Stimulated activated CD4-positive, alpha-beta T cell treated with anti-CD3 and anti-CD28 coated beads, Interleukin-1b, Interleukin-23, amount 100 ng/mL, for 1 hour (primary cell): ENCODE measurements at places on chromosomes 16 and 17.

DNA sequence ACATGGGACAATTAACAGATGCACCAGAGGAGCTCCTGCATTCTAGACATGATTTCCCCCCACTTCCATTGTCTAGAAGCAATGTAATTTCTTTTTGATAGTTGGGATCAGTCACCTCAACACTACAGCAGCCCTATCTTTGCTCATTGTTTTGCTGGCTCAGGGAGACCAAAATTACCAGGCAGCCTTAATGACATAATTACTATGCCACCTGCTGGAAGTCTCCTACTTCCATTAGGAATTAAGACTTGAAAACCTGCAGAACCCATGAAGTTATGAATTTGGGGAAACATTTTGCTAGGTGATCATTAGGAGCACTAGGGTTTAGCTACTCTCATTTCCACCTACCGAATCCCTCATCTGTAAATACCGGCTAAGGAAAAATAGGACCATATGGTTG lies 312.0 kb upstream of the CA10 start:
- DNase-seq: no peak

DNA sequence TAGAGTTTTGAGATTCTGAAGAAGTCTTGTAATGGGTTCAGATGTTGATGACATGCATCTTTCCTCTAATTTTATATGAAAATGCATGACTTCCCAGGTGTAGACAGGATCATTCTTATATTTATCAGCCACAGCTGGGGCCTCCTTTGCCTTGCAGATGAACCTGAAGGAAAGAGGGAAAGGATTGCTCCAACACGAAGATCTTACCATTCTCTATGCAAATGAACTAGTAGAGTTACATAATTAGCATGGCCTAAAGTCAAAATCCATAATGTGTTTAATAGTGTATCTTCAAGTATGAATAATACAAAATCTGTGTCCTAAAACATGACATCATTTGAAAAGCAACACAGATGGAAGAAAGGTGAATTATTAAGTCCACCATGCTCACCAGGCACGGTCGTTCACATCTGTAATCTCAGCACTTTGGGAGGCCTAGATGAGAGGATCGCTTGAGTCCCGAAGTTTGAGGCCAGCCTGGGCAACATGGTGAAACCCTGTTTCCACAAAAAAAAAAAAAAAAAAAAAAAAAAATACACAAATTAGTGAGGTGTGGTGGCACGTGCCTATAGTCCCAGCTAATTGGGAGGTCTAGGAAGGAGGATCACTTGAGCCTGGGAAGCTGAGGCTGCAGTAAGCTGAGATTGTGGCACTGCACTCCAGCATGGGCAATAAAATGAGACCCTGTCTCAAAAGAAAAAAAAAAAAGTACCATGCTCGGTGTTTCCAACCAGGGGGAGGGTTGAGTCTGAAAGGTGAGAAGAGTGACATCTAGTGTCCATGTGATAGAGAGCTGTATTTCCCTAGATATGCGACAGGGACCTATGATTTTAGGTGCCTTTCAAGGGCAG lies 6.3 kb downstream of the VWA3A start:
- no peak for DNase-seq

DNA sequence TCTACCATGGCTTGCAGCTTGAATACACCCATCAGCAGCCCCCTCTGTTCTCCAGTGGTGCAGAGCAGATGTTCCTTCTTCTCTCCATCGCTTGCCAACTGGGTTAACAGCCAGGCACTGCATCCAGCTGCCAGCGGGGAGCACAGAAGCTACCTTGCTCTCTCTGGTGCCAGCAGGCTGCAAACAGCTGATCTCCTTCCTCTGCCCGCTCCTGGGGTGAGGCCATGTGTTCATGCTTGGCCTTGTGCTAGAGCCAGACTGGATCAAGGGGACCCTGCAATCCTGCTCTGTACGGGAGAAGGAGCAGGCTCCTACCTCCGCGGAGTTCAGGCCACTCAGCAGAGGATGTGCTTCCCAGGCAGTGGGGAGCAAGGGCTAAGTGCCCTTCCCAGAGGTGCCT lies 24.1 kb upstream of the ENGASE start:
- DNase-seq: no peak

DNA sequence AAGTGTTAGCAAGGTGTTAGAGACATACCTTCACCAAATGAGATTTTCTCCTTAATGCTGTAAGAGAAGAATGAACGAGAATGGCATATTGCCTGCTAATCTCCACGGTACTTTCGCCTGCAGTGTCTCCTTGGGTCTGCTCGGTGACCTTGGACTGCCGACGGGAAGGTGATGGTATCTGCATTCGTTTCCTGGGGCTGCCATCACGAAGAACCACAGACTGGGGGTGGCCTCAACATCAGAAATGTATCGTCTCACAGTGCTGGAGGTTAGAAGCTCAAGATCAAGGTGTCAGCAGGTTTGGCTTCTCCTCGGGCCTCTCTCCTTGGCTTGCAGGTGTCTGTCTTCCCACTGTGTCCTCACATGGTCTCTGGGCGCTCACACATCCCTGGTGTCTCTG lies 86.3 kb upstream of the TNRC6C start:
- no peak for DNase-seq

DNA sequence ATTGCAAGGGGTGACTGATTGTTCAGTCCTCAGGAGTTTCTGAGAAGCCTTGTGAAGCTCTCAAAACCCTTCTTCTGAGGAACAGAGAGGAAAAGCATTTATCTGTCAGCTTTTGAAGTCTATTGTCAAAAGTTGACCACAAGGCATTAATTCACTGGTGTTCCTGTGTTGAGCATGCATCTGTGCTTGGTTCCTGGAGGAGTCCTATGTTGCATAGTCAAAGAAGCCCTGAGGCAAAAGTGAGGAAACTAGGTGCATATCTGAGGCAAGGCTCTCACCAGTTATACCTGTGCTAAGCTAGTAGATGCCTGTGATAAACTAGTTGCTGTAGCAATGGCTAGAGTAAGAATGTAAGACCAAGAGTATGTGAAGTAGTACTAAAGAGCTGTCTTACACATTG lies 1.8 kb upstream of the HEATR6 start:
- no peak for DNase-seq

DNA sequence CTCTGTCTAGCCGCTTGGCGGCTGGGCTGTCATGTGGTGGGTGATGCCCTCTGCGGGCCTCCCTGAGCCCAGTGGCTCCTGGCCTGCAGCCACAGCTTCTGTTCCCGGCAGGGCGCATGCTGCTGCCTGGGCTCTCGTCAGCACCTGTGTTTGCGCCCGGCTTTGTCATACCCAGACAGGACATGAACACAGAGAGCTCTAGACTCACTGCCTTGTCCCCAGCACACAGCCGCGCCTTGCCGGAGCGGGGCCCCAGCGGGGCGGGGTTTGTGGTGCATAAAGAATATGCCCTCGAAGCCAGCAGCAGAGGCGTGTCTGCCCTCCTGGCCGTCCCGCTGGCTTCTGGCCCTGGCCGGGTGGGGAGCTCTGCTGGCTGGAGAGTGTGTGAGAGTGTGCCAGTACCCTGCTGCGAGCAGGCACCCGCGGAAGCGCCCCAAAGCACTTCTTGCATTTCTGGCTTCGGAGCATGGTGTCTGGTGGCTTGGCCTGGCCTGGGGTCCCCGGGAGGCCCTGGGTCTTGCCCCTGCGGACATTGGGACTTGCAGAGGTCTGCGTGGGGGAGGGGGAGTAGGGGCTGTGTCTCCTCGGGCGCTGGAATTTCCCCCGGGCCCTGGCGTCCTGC lies 14.4 kb downstream of the ASPSCR1 start:
- DNase-seq: no peak

DNA sequence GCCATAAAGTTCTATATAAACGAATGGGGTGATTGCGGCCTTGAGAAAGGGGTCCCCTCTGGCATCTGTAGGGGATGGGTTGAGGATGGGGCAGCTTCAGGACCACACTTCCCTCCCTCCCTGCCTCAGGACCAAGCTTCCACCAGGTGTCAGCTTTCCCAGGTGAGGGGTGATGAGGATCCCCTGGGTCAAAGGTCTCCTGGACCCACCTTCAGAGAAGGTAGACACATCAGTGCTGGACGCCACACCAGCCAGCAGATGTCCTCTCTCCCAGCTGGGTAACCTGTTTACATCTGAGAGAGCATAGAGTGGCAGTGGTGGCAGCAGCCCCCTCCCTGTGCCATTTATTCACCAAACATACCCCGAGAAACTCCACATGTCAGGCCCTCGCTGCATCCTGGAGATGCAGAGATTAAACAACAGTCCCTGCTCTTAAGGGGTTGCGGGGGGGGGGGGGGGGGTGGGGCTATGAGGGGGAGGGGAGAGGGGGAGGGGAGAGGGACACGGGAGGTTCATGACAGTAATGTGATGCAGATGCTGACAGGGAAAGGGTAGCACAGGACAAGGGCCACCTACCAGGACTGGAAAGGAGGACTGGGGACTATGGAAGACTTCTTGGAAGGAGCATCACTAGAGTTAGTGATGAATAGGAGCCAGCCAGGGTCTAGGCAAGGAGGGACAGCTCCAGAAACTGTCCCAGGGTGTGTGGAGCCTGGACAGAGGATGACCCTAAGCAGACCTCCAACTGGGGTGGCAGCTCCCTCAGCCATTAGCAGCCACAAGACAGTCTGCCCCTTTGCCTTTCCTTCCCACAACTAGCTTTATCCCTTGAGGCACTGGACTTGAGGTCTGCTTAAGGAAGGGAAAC lies 5.0 kb downstream of the PROCA1 start:
- no peak for DNase-seq

GRCh38 chr17:17682293-17682736 lies 1.1 kb downstream of the RAI1 start:
- DNase-seq: no peak

DNA sequence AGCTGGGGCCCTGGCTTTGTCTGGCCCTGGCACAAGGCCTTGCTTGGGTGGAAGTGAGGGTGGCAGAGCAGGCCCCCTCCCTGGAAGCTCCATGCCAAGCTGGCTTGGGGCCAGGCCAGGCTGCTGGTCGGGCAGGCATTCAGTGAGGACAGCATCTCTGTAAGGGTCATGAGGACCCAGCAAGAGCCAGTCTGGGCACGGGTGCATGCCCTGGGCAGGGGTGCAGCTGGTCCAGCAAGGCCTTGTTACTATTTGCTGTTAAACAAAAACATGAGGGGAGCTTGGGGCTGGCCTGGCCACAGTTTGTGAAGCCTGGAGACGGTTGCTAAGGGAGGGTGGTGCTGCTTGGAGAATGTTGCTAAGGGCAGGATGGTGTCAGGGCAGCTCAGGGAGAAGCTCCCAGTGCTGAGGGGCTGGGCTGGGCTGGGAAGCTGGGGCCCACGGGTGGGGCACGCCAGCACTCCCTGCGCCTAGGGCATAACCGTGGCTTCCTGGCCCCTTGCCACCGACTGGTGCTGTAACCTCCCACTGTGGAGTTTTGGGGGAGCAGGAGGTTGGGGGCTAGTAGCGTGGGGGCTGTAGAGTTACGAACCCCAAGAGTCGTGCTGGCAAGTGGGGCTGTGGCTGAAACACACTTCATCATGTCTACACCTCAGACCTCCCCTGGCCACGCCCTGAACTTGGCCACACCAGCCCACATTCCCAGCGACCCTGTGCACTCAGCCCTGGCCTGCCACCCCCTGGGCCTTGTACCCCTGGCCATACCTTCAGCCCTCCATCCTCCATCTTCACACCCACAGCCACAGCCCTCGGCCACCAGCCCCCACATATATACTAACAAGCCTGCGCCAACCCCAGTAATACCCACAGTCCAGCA lies 1.6 kb downstream of the TPPP3 start:
- no peak for DNase-seq

GRCh38 chr16:2584729-2585650 lies 47.2 kb downstream of the PDPK1 start:
- DNase-seq: no peak

- no peak for DNase-seq
Observed at GRCh38 chr17:78748730-78749317, 33.2 kb downstream of the CYTH1 start.

- no peak for DNase-seq
Observed at GRCh38 chr16:8756755-8757154, 40.7 kb downstream of the TMEM186 start.

GRCh38 chr16:70746040-70746707 lies 54.8 kb downstream of the VAC14 start:
- DNase-seq: no peak

GRCh38 chr17:80327518-80327917 lies 66.9 kb downstream of the RNF213 start:
- DNase-seq: no peak

DNA sequence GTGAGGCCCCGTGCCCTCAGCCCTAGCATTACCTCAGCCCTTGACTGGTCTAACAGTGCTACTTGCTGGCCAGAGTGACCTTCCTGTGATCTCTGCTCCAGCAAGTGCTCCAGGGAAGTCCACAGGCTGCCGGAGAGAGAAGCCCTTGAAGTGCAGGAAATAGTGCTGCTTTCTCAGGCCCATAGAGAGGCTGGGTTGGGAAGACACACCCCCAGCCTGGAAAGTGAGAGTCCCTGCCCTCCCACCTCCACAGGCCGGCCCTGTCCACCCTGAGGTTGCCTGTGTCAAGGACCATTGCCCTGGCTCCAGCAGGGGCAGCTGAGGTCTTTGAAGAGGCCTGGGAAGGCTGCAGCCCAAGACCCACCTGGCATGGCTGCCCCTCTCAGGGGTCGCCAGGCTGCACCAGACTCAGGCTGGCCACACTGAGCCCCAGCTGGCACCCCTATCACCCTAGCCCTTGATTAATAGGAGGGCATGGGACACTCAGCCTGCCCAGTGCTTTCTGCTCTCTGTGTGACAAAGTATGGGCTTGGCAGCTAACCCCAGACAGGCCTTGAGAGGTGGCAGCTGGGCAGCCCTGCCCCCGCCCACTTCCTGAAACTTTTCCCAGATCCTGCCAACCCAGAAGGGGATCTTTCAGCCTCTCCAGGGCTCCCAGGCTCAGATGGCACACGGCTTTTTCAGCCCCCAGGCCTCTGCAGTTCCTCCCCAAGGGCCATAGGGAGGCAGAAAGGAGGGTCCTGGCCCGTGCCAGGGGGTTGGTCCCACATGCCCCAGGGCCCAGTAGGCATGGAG lies 21.7 kb downstream of the ATP6V0D1 start:
- DNase-seq: no peak

- DNase-seq: no peak
Observed at GRCh38 chr16:86604436-86605193, 26.3 kb downstream of the FOXL1 start.

GRCh38 chr16:72125635-72126428 lies 32.2 kb downstream of the DHX38 start:
- DNase-seq: no peak

GRCh38 chr16:51579652-51580360 lies 428.7 kb upstream of the SALL1 start:
- no peak for DNase-seq

GRCh38 chr16:3092501-3092941 lies 6.6 kb downstream of the ZSCAN10 start:
- DNase-seq: no peak

GRCh38 chr17:41602524-41602923 lies 10.0 kb downstream of the KRT16 start:
- no peak for DNase-seq

DNA sequence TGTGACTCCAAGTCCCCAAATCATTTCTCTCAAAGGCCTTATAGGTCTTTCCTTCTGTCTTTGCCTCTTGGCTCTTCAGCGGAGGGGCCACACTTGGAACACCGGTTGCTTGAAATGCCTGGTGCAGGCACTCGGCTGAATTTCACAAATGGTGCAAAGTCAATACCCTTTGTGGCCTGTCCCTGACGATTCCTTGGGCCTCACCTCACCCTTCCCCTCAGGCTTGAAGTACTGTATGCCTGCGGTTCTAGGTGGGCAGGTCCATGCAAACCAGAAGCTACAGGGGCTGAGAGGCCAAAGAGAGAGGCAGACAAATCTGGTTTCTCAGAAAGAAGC lies 4.1 kb upstream of the B9D1 start:
- no peak for DNase-seq

GRCh38 chr17:8176998-8177731 lies 985 bp upstream of the TMEM107 start:
- no peak for DNase-seq

GRCh38 chr17:28470266-28470913 lies 3.1 kb upstream of the SLC13A2 start:
- DNase-seq: no peak

GRCh38 chr17:60318326-60318725 lies 73.6 kb downstream of the USP32 start:
- DNase-seq: no peak
